ENCODE measurements at places on chromosomes 1 and 21.

DNA sequence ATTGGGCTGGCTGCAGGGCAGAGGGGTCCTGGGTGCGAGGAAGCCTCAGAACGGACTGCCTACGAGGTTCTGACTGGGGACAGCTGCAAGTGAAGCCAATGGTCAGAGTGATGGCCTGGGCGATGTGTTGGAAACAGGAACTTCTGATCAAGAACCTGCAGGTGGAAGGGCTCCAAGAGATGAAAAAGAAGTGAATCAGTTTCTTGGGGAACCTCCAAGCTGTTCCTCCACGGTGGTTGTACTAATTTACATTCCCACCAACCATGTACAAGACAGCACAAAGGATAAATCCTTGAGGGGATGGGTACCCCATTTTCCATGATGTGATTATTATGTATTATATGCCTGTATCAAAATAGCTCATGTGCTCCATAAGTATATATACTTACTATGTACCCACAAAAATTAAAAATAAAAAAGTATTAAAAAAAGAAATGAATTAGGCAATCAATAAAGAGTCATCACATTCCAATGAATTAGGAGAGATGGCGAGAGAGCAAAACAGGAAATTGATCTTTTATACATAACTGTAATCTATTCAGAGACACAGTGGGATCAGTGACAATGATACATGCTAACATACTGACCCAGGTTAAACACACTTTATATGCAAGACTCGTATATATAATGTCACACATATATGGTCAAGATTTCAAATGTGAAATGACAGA is 58.1 kb downstream of the PTPN14 start:
- no peak overlapping the region for H3K4me3 ChIP-seq
- H3K36me3 ChIP-seq: no peaks in the 10 kb centered on the region
- no peaks in the 10 kb centered on the region for H3K4me1 ChIP-seq
- no peaks in the 10 kb centered on the region for H3K27me3 ChIP-seq
- no peak overlapping the region for H3K27ac ChIP-seq

DNA sequence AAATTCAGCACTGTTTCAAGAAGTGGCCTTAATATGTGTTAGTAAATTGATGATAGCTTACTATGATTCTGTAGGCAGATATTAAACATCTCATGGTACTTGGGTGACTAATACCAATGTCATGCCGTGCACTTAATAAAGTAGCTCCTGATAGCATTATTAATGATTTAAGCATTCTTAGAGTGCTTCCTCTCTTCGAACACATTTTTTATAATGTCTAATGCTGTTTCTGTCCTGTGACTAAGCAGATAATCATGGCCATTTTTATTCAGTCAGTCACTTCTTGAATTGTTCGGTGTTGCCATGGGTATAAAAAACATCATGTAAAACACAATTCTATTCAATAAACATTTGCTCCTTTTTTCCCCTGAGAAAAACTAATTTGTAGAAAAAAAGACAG is 804.6 kb upstream of the ADGRL4 start:
- no peak for DNase-seq
- no peaks in the 10 kb centered on the region for H3K4me1 ChIP-seq
- H3K27me3 ChIP-seq: no peaks in the 10 kb centered on the region
- H3K4me3 ChIP-seq: no peak overlapping the region
- H3K36me3 ChIP-seq: no peaks in the 10 kb centered on the region

DNA sequence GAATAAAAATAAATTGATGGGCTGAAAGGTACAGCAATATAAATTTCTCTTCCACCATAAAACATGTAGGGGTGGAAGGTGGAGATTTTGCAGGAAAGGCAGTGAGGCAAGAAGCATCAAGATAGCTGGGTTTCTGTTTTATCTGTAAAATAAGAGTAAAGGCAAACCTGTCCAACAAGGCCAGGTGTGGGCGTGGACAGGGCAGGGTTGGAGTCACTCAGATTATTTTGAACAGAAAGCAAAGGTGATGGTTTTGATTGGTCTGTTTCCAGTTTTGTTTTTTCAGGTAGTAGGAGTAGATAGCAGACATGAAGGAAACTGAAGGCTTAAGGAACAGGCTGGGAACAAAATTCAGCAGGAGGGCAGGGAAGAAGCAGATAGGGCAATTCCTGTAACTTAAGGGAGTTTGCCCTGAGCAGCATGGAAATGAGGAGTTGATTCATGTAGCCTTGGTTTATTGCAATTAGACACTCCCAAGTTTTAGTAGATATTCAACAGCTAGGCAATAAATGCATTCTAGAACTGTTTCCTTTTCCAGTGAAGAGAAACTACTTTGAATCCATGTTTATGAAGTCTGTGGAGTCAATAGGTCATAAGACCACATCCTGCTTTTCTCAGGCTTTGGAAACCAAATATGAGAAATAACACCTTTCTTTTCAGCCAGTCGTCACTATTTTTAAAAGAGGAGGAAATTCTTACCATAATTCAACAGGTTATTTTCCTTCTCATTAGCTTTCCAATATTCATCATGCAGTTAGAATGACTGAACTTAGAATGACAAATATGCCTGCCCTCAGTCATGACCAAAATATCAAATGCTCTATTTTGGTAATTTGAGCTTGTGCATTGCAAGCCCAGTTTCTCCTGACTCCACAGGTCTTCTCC is 38.7 kb upstream of the CD55 start:
- H3K27ac ChIP-seq: peak overlapping the region; percentile 25
- H3K36me3 ChIP-seq: no peaks in the 10 kb centered on the region
- no peak for DNase-seq
- no peak overlapping the region for H3K4me3 ChIP-seq
- no peaks in the 10 kb centered on the region for H3K4me1 ChIP-seq
- H3K27me3 ChIP-seq: no peaks in the 10 kb centered on the region

DNA sequence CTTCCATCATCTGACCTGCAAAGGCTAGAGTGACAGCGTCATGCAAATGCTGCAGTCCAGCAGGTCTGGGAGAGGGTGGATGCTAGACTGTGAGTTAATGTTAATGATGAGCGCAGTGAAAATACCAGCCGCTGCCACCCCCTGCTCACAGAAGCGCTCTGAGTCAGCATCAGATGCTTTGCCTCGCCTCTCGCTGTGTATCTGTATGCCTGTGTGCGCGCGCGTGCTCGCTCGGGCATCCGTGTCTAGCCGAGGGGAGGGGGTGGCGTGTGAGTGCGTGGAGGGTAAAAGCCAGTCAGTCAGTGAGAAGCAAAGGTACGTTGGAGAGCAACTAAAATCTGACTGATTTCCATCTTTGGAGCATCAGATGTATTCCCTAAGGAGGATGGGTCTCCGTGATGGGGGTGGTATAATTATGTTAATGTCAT is 858.7 kb downstream of the USP25 start:
- H3K36me3 ChIP-seq: no peaks in the 10 kb centered on the region
- H3K4me1 ChIP-seq: no peaks in the 10 kb centered on the region
- H3K4me3 ChIP-seq: peak overlapping the region; percentile 32
